ENCODE measurements at places on chromosomes 12 and 14.

GRCh38 chr12:125015680-125016310, 22.4 kb downstream of the BRI3BP start:
- no peak for DNase-seq

- DNase-seq = peak; percentile 63
Measured at GRCh38 chr14:73283608-73284379, 46.5 kb downstream of the PAPLN start.

DNA sequence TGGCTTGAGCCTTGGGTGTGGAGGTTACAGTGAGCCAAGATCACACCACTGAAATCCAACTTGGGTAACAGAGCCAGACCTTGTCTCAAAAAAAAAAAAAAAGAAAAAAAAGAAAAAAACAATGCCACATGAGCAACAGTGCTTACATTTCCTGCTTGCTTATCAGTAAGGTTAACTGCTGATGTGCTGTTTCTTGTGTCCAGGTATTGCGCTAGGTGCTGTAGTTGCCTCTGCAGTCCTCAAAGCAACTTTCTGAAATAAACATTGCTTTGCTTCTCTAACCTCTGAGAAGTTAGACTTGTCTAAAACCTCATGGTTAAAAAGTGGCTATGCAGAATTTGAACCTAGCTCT, 24.7 kb downstream of the RNF34 start:
- DNase-seq = no peak

DNA sequence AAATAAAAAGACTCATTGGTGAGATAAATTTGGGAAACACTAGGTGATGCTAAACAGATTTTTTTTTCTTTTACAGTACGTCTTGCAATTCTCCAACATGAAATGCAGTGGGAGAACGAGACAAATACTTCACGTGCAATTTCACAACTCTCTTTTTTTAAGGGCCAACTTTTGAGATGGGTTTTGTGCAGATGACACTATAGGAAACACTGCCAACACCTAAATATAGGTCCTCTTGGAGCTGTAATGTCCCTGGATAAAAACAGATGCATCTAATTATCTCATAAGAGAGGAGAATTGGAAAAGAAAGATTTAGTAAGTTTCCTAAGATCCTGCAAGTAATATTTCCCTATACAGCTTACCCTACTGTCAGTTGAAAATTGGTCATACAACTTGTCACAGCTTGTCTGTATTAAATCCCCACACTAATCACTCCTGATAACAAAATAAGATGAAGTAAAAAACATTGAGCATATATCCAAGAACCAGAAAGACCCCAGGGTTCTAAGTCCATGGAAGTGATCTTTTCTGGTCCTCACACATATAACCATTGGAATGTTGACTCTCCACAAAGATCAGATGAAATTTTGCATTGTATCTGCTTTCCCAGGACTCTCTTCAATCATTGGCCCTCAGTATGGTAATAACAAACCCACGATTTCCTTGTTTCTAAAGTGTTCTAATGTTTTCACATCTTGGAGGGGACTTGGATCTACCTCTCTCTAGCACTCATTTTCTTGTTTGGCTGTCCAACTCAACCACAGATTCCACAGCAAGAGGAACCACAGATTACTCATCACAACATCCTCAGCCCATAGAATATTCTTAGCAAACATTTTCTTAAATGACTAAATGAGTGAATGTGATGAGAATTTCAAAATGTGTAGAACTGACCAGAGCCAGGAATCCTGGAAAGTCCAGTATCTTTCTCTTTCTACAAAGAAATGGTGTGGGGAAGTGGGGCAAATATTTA, 769.4 kb upstream of the USP15 start:
- no peak for DNase-seq

DNA sequence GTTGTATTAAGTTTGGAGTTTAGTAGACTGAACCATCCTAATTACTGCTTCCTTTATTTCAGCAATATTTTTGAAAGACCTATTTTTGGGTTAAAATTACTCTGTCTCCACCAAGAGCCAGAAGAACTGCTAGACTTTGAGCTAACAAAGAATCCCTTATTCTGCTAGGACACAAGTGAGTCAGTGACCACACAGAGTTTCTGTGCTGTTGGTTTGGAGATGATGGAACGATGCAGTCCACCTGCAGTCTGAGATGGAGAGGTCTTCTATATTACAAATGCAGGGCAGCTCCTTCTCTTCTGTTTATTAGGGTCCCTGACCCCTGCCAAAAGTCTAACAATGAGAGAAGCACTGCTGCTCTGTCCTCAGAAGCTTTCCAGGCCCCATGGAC, 6.7 kb upstream of the STXBP6 start:
- no peak for DNase-seq

DNA sequence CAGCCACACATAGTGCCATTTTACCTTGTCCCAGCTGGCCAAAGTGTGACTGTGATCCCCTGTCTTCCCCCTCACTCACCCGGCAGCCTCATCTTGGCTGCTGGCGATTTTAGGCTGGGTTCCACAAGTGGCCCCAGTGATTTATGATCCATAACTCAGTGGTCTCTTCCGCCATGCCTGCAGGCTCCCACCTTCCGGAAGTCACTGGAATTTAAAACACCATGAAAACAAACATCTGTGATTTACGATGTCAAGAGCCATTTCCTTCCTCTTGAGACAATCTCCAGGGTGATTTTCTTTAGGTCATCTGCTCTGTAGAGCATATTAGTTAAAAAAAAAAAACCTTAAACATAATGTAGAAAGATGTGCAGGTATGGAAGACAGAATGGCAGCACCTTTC, 282.3 kb downstream of the CACNA1C start:
- no peak for DNase-seq

- no peak for DNase-seq
Measured at GRCh38 chr12:12663644-12664294, 32.2 kb downstream of the GPR19 start.
